Osteocyte (in vitro differentiated cells): ENCODE measurements at places on chromosomes 2 and 18. TPM values are rescaled to one million over a fixed set of nuclear protein-coding genes. Genes with fewer than 3 reads are reported as not detected.

DNA sequence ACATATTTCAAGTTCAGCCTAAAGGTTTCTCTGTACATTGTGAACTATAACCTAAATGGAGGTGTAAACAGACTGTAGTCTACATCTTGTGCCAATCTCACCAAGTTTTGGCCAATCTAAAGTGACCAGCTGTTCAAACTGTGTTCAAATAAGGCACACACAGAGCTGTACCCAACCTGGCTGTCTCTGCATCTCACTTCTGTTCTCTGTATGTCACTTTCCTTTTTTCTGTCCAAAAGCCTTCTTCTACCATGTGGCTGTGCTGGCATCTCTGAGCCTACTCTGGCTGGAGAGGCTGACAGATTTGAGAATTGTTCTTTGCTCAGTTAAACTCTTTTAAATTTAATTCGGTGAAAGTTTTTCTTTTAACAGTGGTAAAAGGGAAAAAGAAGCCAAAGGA is 817.9 kb downstream of the SOCS6 start:
- no peaks in the 10 kb centered on the region for H3K36me3 ChIP-seq
- H3K4me3 ChIP-seq: no peak overlapping the region
- no peaks in the 10 kb centered on the region for H3K27me3 ChIP-seq
- DNase-seq: no peak
- no peaks in the 10 kb centered on the region for H3K4me1 ChIP-seq

DNA sequence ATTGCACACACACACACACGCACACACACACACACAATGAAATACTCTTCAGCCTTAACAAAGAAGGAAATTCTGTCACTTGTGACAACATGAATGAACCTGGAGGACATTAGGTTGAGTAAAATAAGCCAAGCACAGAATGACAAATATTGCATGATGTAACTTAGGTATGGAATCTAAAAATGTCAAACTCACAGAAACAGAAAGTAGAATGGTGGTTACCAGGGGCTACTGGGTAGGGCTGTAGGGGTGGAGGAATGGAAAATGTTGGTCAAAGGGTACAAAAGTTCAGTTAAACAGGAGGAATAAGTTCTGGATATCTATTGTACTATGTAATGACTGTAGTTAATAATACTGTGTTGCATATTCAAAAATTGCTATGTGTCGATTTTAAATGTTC is 29.5 kb downstream of the SCN2A start:
- H3K27me3 ChIP-seq: peaks cover 3% of the 10 kb centered on the region
- no peak for DNase-seq
- H3K36me3 ChIP-seq: no peaks in the 10 kb centered on the region
- no peak overlapping the region for H3K27ac ChIP-seq

GDF7 gene
- 9.0 and 10.1 TPM in 2 replicates for total RNA-seq

DNA sequence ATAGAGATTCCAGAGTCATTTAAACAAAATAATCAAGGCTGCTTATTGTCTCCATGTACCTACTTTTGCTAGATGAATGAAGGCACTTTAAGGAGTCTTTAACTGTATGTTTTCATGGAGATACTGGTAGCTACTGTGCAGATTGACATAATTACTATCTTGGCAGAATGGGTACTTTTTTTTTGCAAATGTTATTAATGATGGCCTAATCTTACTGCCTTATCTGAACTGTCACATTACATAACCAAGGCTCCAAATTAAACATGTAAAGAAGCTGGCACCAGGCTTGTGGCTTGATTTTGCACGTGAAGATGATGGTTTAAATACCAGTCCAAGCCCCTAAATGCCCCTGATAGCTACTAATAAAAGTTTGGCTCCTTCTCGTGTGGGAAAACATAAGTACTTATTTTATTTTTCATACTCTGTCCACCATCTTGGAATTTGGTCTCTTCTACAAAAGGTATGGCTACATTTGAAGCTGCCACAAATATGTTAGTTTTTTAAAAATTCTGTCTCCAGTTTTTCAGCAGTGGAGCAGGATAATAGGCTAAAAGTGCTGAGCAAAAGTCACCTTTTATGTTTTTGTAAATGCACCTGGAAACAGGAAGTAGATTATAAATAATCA is 4.1 kb downstream of the TRIB2 start:
- H3K27ac ChIP-seq: peak overlapping the region; percentile 97
- peak overlapping the region; percentile 99 for H3K4me3 ChIP-seq
- H3K36me3 ChIP-seq: peaks cover 40% of the 10 kb centered on the region
- H3K27me3 ChIP-seq: no peaks in the 10 kb centered on the region

GRCh38 chr18:35466334-35466733 is 31.4 kb downstream of the INO80C start:
- no peak overlapping the region for H3K27ac ChIP-seq
- no peak overlapping the region for H3K4me3 ChIP-seq
- H3K27me3 ChIP-seq: no peaks in the 10 kb centered on the region
- peaks cover 12% of the 10 kb centered on the region for H3K36me3 ChIP-seq

DNA sequence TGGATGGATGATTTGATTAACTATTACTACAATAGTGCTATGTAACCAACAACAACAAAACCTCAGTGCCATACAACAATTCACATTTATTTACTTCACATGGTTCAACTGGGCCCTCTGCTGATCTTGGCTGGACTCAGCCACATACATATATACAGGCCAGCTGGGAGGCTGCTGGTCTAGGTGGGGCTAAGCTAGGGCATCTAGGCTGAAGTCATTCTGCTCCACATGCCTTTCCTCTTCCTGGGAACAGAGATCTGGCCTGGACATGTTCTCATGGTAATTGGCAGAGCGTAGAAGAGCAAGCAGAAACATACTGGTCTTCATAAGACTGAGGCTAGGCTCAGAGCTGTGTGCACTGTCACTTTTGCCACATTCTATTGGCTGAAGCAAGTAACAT is 102.8 kb upstream of the RNF152 start:
- no peaks in the 10 kb centered on the region for H3K36me3 ChIP-seq
- H3K27ac ChIP-seq: no peak overlapping the region
- no peaks in the 10 kb centered on the region for H3K27me3 ChIP-seq

DNA sequence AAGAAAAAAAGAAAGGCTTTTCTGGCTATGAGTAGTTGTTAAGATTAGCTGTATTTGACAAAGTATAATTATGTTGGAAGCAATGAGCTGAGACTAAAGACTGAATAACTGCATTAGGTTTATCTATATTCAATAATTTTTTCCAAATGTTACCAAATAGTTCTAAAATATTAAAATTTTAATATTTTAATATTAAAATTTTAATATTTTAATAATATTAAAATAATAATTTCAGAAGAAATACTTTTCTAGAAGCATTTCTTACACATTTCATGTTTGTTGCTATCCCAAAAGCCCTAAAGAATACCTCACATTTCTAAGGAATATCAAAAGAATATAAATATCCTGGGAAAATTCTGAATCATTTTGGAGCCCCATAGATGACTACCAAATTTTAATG is 74.7 kb downstream of the LRP2 start:
- H3K4me1 ChIP-seq: no peaks in the 10 kb centered on the region
- H3K27me3 ChIP-seq: peaks cover 6% of the 10 kb centered on the region
- H3K4me3 ChIP-seq: no peak overlapping the region
- H3K36me3 ChIP-seq: no peaks in the 10 kb centered on the region
- H3K27ac ChIP-seq: no peak overlapping the region
- no peak for DNase-seq
